ENCODE measurements at places on chromosomes 4 and X. TPM values are rescaled to one million over a fixed set of nuclear protein-coding genes. Genes with fewer than 3 reads are reported as not detected.

Gene STOX2
- not detected for total RNA-seq

Gene DKK2
- not detected for total RNA-seq

Gene GAGE12E
- not detected for total RNA-seq

Gene CCDC158
- total RNA-seq = not detected

Gene STS
- 1.9 TPM for total RNA-seq
